ENCODE measurements at places on chromosomes 13 and 19.

- peak; percentile 78 for DNase-seq
Observed at GRCh38 chr19:5031231-5032100, 62.6 kb downstream of the KDM4B start.

GRCh38 chr19:5037936-5038335 lies 69.0 kb downstream of the KDM4B start:
- DNase-seq = no peak

- no peak for DNase-seq
Observed at GRCh38 chr13:50359041-50359367, 343.8 kb downstream of the KCNRG start.

DNA sequence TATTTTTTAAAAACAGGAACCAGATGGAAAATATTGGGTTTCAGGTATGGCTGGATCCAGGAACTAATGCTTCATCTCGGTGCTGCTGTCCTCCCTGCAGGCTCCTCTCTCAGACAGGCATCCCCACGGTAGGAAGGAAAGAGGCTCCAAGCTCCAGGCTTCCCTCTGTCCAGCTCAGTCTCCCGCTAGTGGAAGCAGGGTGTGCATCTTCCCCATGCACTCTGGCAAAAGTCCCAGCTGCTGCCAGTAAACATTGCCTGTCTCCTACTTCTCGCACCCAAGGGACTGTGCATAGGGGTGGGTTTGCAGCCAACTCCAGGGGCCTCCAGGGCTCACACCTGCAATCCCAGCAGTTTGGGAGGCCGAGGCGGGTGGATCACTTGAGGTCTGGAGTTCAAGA lies 29.2 kb downstream of the IL12RB1 start:
- no peak for DNase-seq

- no peak for DNase-seq
Observed at GRCh38 chr13:67806796-67807195, 576.7 kb upstream of the PCDH9 start.

DNA sequence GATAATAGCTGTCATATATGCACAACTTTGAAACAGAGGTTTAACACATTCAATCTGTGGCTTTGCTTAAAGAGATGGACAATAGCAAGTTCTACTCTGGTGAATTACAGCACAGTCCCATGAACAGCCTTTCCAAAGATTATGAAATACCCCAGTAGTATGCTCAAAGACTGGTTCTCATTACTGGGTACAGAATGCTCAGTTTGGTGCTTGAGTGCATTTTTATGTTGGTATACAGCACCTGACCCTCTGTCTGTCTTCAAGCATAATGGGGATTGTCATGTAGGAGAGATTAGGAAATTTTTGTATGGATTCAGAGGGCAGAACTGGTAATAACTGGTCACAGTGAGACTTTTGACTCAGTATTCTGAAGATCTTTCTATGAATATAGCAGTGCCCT lies 7.6 kb downstream of the LMO7 start:
- no peak for DNase-seq

DNA sequence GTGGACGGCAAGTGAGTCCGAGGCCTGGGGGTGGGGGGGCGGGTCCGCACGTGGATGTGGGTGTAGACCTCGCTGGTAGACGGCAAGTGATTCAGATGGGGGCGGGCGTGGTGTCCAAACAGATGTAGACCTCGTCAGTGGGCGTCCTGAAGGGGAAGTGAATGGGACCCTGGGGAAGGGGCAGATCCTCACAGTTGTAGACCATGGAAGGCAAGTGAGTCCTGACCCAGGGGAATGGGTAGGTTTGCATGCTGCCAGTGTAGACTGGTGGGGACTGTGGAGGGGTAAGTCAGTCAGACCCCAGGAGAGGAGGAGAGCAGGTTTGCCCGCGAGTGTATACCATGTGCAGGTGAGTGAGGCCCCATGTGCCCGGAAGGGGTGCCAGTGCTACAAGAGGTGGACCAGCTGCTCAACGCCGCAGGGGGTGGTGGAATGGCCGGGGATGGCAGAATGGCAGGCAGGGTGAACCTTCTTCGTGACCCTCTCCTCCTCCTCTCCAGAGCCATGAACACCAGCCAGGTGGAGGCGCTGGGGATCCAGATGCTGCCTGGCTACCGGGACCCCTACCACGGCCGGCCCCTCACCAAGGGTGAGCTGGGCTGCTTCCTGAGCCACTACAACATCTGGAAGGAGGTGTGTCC lies 22.1 kb downstream of the COLGALT1 start:
- no peak for DNase-seq

DNA sequence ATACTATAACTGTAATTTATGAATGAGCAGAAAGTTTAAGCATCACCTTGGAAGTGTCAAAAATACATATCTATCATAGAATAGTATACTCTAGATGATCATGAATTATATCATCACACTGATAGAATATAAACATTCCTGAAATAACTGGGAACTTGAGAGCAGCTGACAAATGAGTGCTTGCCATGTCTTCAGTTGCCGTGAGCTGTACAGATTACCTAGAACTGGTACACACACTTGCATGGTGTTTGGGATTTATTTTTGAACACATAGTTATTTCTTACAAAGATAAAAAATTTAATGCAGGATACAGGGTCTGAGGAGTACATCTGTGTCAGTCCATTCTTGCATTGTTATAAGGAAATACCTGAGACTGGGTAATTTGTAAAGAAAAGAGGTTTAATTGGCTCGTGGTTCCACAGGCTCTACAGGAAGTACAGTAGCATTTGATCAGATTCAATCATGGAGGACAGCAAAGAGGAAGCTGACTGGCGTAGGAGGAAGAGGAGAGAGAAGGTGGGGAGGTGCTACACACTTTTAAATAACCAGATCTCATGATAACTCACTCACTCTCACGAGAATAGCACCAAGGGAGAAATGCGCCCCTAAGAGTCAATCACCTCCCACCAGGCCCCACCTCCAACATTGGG lies 60.4 kb upstream of the MBNL2 start:
- no peak for DNase-seq

DNA sequence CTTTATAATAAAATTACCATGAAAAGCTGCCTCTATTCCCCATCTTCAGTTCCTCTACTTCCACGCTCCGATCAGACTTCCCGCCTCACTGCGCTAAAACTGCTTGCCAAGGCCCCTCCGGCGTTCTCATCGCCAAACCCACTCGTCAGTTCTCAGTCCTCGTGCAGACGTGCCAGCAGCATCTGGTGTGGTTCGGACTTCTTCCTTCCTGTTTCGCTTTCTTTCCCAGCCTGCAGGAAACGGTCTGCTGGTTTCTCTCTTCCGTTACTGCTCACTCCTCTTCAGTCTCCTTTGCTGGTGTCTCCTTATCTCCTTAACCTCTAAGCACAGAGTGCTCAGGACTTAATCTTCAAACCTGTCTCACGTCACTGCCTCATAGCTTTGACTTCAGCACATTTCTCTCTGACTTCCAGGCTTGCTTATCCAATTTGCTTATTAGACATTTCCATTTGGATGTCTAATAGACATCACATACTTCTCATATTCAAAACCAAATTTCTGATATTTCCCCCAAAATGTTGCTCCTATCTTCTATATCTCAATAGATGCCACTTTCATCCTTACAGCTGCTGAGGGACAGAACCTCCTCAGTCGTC lies 40.3 kb downstream of the RCBTB2 start:
- DNase-seq = peak; percentile 34

DNA sequence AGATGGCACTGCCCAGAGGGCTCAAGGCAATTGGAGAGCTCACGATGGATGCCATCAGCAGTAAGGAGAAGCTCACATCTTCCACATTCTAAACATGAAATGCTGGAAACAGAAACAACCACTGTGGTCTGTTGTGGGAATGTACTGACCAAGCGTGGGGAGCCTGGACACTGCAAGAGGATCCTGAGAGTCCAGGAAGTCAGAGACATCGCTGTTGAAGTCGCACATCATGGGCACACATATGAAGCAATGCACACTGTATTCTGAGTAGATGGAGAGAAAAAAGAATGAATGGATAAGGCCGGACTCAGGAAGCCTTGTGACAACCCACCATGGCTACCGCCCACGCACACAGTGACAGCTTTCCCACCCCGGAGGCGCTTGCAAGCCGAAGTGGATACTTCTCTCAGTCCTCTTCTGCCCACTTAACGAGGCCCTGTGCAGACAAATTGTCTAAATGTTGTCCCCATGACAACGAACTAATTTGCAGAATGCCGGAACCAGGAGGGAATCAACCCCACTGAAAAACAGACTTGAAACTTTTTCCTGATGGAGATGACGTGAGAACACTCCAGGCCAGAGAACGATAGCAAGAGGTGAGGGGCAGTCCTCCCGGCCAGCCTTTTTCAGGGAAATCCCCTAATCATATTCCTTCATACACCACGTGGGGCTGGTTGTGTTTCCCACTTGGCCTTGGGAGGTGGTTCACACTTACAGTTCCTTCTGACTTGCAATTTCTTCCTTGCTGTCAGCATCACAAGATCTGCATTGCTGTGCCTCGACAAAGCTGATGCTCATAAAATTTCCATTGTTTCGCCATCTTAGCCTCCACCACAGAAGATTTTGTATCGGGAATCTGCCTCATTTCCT lies 109.6 kb upstream of the SERP2 start:
- DNase-seq = no peak

DNA sequence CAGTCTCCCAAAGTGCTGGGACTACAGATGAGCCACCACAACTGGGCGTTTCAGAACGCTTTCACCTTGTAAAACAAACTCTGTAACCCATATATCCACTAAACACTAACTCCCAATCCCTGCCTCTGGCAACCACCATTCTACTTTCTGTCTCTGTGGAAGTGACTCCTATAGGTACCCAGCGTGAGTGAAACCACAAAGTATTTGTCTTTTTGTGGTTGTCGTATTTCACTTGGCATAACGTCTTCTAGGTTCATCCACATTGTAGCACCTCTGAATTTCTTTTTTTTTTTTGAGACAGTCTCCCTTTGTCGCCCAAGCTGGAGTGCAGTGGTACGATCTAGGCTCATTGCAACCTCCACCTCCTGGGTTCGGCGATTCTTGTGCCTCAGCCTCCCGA lies 44.8 kb downstream of the BRD4 start:
- no peak for DNase-seq

DNA sequence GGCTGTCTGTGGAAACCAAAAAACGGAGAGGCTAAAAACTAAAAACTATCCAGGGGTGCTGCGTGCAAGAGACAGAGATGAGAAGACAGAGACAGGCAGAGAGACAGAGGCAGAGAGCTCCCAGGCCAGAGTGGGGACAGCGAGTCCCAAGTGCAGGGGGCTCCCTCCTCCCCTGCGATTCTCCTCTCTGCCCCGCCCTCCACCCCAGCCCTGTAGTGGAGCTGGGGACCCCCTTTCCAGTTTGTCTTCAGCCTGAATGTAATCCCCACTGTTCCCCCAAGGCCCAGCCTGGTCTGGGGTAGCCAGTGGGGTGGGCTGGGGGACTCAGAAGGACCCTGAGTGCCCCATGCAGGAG lies 2.0 kb downstream of the NFIC start:
- no peak for DNase-seq

DNA sequence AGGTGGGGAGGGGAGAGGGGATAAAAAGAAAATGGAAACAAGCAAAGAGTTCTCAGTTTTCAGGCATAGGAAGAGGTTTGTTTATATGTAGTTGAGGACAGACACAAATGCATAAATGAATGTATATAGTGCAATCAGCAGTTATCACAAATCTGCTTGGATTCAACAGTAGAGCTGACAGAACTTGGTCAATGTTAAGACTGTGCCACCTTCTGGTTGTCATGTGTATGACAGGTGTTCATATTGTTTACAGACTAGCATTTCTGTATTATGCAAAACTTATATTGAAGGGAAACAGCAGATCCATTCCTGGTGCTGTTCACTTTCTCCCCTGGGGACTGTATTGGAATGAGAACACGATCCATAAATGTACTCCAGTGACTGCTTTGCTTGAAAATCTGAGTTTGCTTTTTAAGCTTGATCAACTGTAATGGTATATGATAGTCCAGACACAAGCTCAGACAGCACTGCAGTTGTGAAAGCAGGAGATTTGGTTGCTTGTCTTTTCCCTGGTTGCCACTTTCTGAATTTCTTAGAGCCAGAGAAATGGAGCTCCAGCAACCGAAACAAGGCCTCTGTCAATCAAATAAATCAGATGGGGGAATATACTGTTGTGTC lies 319.5 kb upstream of the OBI1 start:
- DNase-seq = no peak

DNA sequence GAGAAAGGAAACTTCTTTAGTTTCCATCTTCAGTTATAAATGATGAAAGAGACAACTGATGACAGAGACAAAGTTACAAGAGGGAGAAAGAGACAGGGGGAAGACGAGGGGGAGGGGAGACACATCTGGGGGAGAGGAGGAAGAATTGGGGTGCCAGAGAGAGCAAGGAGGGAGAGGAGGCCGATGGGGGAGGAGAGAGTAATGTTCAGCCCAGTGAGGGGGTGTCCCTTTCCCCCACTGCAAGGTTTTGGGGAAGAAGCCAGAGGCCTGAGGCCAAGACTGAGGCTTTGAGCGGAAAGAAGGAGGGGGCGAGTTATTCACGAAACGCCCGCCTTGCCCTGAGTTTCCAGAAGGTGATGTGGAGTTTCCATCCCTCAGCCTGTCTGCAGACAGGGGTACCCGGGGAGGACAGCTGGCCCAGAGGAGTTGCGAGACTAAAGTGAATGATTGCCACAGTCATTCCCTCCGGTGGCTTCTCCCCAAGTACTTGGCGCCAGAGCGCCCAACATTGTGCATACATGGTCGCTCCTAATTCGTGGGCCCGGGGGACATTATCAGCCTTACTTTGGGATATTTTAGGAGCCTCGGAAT lies 558 bp upstream of the PPAN start:
- DNase-seq = no peak

DNA sequence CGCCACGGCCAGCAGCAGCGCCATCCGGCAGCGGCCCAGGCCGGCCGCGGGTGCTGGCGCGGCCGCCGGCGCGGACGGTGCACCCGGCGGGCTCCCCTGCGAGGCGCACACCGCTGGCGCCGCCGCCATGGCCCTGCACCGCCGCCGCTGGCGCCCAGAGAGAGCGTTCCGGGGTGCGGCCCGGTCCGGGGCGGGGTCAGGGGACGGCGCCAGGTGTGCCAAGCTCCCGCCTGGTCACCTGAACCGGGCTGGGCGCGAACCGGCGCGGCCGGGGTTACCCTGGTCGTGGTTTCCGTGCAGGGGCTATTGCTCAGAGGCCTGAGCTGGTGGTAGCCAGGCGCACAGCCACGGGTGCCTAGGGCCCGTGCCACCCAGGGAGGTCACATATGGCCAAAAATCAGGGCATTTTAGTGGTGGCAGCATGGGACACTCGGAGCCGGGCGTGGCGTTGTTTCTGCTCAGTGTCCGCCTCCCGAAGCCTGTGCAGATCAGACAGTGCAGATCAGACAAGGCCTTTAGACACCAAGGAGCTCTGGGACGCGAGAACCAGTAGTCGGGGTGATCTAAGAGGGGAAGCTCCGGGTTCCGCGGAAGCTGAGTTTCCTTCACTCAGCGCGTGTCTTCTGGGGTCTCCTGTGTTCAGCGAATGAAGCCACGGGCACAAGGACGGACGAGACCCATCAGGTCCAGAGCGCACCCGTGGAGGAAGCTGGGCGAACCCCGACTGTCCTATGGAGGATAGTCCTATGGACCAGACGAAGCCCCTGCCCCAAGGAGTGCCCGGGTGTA lies at the start of gene TMEM238:
TSS of gene TMEM238 (minus strand) at position 162 of the 789 bp plus-strand sequence. CDS start at position 129, 33 bp downstream.
- DNase-seq = no peak
